ENCODE measurements at places on chromosomes 5 and 9. TPM values are rescaled to one million over a fixed set of nuclear protein-coding genes. Genes with fewer than 3 reads are reported as not detected.

- no peak overlapping the region for H3K4me3 ChIP-seq
- no peaks in the 10 kb centered on the region for H3K36me3 ChIP-seq
- no peak for DNase-seq
- no peak overlapping the region for H3K27ac ChIP-seq
- peaks cover 15% of the 10 kb centered on the region for H3K27me3 ChIP-seq
Measured at GRCh38 chr5:64595031-64595855, 89.4 kb downstream of the RGS7BP start.

GRCh38 chr9:32918628-32919027 lies 82.8 kb downstream of the APTX start:
- no peak overlapping the region for H3K4me3 ChIP-seq
- peaks cover 7% of the 10 kb centered on the region for H3K27me3 ChIP-seq
- no peak overlapping the region for H3K27ac ChIP-seq
- no peak for DNase-seq
- H3K36me3 ChIP-seq, result no peaks in the 10 kb centered on the region
- H3K4me1 ChIP-seq, result no peaks in the 10 kb centered on the region

Gene PPIC
- total RNA-seq, result 44.6 TPM

DNA sequence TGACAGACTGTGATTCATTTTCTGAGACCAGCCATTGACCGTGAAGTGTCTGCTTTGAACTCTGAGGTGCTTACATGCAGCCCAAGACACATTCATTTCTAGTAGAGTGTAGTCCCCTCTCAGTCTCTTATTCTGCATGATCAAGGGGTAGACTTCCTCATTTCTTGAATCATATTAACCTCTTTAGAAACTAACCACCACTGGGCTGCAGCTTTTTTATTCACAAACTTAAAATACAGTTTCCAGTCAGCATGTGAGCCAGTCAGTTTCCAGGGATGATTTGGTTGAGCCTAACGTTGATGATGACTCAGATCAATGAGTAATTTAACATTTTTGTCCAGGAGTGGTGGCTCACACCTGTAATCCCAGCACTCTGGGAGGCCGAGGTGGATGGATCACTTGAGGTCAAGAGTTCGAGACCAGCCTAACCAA lies 59.2 kb downstream of the OTULIN start:
- no peak overlapping the region for H3K27ac ChIP-seq
- peaks cover 5% of the 10 kb centered on the region for H3K36me3 ChIP-seq
- peaks cover 11% of the 10 kb centered on the region for H3K4me1 ChIP-seq
- no peak for DNase-seq
- H3K4me3 ChIP-seq, result no peak overlapping the region

- H3K36me3 ChIP-seq, result no peaks in the 10 kb centered on the region
- DNase-seq, result no peak
- H3K4me1 ChIP-seq, result peaks cover 61% of the 10 kb centered on the region
Measured at GRCh38 chr9:121738968-121739367, 87.5 kb downstream of the DAB2IP start.

- no peak for DNase-seq
- no peak overlapping the region for H3K4me3 ChIP-seq
- peaks cover 7% of the 10 kb centered on the region for H3K4me1 ChIP-seq
Measured at GRCh38 chr5:155978850-155979249, 348.1 kb upstream of the SGCD start.

DNA sequence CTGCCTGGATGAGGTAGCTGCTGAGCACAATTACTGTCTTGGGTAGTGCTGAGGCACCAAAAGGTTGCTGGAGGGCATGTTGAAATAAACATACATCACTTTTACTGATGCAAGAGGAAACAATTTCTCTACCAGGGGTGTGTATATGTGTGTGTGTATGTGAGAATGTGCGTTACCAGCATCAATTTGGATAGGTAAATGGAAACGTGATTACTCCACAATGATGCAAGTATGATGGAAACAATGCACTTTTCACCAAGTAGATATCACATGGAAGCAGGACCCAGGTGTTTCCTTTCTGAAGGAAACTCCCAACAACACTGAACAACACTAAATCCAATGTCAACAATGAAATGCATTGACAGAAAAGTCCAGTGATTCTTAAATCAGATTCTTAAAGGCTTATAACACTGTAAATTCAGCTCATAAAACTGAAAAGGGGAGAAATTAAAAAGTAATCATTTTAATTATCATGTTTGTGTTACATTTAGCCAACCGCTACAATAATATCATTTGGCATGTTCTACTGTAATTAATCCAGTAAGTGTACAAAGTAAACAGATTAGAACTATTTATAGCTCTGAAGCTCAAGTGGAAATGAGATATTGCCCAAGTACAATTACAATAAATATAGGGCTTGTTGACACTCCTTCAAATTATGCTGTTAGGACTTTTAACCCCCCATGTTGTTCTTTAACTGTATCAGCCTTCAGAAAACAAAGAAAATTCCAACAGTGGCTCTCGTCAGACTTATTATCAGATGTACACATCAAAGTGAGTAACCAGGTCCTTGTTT lies 25.3 kb downstream of the YIPF5 start:
- no peaks in the 10 kb centered on the region for H3K36me3 ChIP-seq
- H3K4me3 ChIP-seq, result no peak overlapping the region
- no peak for DNase-seq
- H3K27me3 ChIP-seq, result peaks cover 5% of the 10 kb centered on the region
- no peak overlapping the region for H3K27ac ChIP-seq
- H3K4me1 ChIP-seq, result peaks cover 4% of the 10 kb centered on the region

- H3K36me3 ChIP-seq, result no peaks in the 10 kb centered on the region
- no peak for DNase-seq
- H3K4me1 ChIP-seq, result peaks cover 4% of the 10 kb centered on the region
- H3K27me3 ChIP-seq, result no peaks in the 10 kb centered on the region
Measured at GRCh38 chr5:88819301-88819999, 63.5 kb downstream of the MEF2C start.

DNA sequence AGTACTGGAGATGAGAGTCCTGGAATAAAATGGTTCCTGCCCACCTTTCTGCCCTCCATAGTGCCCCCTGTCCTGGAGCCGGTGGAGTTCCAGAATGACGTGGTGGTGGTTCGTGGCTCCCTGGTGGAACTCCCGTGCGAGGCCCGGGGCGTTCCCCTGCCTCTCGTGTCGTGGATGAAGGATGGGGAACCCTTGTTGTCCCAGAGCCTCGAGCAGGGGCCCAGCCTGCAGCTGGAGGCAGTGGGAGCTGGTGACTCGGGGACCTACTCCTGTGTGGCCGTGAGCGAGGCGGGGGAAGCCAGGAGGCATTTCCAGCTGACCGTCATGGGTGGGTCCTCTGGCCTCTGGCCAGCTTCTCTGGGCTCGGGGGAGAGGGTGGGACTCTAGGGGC lies 51.1 kb upstream of the ASS1 start:
- peaks cover 7% of the 10 kb centered on the region for H3K27me3 ChIP-seq
- H3K4me1 ChIP-seq, result peaks cover 7% of the 10 kb centered on the region
- H3K27ac ChIP-seq, result no peak overlapping the region
- H3K36me3 ChIP-seq, result no peaks in the 10 kb centered on the region
- no peak overlapping the region for H3K4me3 ChIP-seq

- H3K36me3 ChIP-seq, result peaks cover 3% of the 10 kb centered on the region
- peak; percentile 54 for DNase-seq
- H3K27ac ChIP-seq, result no peak overlapping the region
- no peaks in the 10 kb centered on the region for H3K4me1 ChIP-seq
- H3K27me3 ChIP-seq, result no peaks in the 10 kb centered on the region
- H3K4me3 ChIP-seq, result no peak overlapping the region
Measured at GRCh38 chr5:170444181-170444580, 55.0 kb upstream of the KCNMB1 start.

Gene TSSK1B
- total RNA-seq, result 0.42 TPM

Gene GRXCR2
- total RNA-seq, result not detected

Gene CARTPT
- total RNA-seq, result not detected

DNA sequence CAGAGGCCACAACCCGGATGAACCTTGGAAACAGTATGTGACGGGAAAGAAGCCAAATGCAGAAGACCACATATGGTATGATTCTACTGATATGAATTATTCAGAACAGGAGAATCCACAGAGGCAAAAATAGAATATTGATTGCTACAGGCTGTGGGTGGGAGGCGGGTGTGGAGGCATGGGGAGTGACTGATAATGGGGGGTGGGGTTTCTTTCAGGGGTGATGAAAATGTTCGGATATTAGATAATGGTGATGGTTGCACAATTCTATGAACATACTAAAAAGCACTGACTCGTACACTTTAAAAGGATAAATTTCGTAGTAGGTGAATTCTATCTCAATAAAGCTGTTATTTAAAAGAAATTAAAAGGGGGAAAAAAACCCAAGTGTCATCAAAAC lies 10.7 kb downstream of the IL4 start:
- no peak for DNase-seq
- H3K36me3 ChIP-seq, result peaks cover 1% of the 10 kb centered on the region
- peaks cover 7% of the 10 kb centered on the region for H3K4me1 ChIP-seq
- no peak overlapping the region for H3K27ac ChIP-seq
- no peaks in the 10 kb centered on the region for H3K27me3 ChIP-seq

GRCh38 chr5:119302916-119303897 lies 52.6 kb upstream of the TNFAIP8 start:
- H3K36me3 ChIP-seq, result peaks cover under 1% of the 10 kb centered on the region
- H3K4me3 ChIP-seq, result no peak overlapping the region
- DNase-seq, result no peak
- H3K4me1 ChIP-seq, result peaks cover 56% of the 10 kb centered on the region

- H3K4me3 ChIP-seq, result no peak overlapping the region
- no peaks in the 10 kb centered on the region for H3K36me3 ChIP-seq
- peaks cover 16% of the 10 kb centered on the region for H3K4me1 ChIP-seq
- DNase-seq, result no peak
- H3K27ac ChIP-seq, result peak overlapping the region; percentile 29
Measured at GRCh38 chr5:66739951-66740350, 143.8 kb downstream of the MAST4 start.

DNA sequence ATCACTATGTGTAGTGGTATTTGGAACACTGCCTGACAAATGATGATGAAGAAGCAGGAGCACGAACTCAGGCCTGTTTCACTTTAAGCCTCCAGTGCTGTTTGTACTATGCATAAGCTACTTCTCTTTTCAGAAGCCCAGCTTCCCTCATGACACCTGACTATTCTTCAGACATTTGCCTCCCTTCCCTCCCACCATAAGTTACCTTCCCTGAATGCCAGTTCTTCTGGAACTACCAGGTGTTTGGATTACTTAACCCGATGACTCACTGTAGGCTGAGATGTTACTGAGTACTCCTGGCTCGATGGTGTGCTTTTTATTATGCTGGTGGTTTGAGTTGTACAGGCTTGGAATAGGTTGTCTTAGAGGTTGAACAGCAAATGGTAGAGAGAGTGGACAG lies 180.0 kb downstream of the SPATA31D1 start:
- H3K4me3 ChIP-seq, result no peak overlapping the region
- no peak overlapping the region for H3K27ac ChIP-seq
- H3K27me3 ChIP-seq, result no peaks in the 10 kb centered on the region
- DNase-seq, result no peak
- H3K36me3 ChIP-seq, result no peaks in the 10 kb centered on the region

- H3K27me3 ChIP-seq, result no peaks in the 10 kb centered on the region
- H3K27ac ChIP-seq, result no peak overlapping the region
- H3K4me3 ChIP-seq, result no peak overlapping the region
- no peaks in the 10 kb centered on the region for H3K36me3 ChIP-seq
- peaks cover 15% of the 10 kb centered on the region for H3K4me1 ChIP-seq
Measured at GRCh38 chr5:17067657-17068392, 131.7 kb upstream of the MYO10 start.

All from osteocyte (in vitro differentiated cells).